ENCODE measurements at places on chromosomes 12 and 14.

- no peak for DNase-seq
Observed at GRCh38 chr12:56629459-56630179, 507 bp downstream of the BAZ2A start.

GRCh38 chr12:78931466-78931990 lies 67.0 kb downstream of the SYT1 start:
- no peak for DNase-seq

GRCh38 chr14:50647282-50647681 lies 20.8 kb downstream of the SAV1 start:
- no peak for DNase-seq

- no peak for DNase-seq
Observed at GRCh38 chr12:102172436-102172835, 25.2 kb downstream of the PMCH start.

- DNase-seq: no peak
Observed at GRCh38 chr12:94175763-94176668, 27.6 kb downstream of the PLXNC1 start.
